GM06990 (cell line): ENCODE measurements at places on chromosomes 11 and 22.

DNA sequence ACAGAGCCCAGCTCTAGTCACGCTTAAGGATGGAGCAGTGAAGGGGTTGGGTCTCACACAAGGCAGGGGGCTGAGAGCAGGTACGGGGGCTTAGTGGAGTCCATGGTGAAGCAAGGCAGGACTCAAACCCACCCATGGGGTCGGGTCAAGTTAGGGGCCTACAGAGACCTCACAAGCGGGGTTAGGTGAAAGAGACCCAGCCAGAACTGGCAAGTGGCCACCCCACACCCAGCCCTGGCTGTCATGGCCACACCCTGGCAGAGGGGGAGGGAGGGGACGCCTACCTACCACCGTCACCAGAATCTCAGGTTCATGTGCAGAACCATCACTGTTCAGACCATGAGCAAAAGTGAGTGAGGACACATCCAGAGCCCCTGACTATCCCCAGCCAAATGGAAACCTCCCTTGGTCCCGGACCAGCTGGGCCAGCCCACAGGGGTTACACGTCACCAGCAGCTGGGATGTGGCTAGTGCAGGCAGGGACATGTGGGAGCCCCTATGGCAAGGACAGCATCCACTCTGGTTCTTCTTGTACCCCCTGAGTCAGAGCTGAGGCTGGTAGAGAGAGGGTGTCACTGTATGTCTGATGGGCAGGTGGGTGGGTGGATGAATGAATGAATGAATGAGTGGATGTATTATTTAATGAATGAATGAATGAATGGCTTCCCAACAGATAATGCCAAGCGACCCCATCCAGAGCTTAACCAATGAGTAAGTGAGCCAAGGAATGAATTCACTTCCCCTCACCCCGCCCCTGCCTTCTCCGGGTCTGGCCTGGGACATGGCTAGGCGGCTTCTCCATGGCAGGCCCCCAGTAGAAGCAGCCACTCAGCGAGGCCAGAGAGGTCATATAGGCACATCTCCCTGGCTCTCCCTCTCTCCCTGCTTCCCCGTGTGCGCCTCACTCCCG is 681.6 kb downstream of the TBC1D22A start:
- no peak for DNase-seq

DNA sequence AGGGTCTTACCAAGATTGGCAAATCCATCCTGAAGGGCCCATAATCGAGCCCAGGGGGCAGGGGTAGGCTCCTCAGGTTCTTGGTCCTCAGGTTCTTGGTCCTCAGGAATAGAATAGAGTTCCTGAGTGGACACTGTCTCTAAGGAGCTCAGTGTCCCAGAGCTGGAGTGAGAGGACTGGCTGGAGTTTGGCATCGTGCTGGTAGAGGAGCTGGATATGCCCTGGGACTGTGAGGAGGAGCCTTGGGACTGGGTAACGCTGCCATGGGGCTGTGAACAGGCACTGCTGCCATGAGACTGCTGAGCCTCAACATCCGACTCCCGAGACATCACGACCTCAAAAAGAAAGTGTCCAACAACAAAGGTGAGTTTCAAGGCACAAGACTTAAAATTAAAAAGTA is 7.2 kb downstream of the CHEK2 start:
- DNase-seq, result no peak

GRCh38 chr11:93287434-93287833 is 43.1 kb upstream of the DEUP1 start:
- DNase-seq, result no peak

- no peak for DNase-seq
Observed at GRCh38 chr11:65685981-65686380, 23.3 kb upstream of the RELA start.

DNA sequence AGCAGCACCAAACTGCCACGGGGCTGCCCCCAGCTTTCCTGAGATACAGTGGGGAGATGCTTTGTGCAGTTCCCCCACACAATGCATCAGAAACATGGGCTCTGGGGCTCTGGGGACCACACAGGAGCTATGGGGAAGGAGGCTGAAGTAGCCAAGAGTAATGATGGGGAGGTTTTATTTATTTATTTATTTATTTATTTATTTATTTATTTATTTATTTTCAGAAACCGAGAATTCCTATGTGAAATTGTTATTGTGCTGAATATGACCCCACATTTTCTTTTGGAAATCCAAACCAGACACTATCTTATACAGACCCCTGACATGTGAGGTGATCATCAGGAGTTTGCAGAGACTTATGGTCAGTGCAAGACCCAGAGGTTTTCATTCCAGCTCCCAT is 84.4 kb downstream of the MTNR1B start:
- DNase-seq, result no peak

DNA sequence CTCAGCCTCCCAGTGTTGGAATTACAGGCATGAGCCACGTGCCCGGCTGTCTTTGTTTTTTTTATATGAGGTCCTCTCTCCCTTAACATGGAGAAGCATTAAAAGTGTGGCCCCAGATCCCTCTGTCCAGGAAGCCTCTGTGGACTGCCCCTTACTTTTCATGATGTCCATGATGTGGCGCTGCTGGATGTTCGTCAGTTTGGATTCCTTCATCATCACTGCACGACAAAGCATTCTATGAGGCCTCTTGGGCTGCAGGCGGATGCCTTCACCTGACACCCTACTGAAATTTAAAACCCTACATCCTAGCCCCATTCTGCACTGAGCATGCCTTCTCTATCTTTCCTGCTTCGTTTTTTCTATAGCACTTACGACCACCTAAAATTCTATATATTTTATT is 2.1 kb downstream of the C22orf23 start:
- no peak for DNase-seq

DNA sequence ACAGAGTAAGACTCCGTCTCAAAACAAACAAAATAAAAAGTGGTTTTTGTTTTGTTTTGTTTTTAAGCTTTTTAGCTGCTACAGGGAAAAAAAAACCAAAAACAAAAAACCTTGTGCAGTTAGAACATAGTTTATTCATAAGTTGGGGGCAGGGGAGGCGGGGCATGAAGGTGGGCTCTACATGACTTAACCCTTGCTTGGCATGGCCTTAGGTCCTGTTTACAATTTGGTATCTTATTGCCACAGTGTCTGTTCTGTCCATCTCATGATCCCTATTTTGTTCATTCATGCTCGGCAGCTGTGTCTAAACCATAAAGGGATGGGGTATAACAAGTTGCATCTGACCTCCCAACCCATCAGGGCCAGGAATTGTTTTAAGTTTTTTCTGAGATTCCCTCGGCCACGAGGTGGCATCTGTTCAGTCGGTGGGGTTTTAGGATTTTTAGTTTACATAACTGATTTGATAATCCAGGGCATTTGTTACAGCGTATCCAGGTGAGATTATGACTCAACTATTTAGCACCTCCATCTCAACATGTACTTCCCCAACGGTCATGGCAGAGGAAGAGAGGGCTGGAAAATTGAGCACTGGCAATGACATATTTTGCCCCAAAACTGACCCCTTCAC is 6.9 kb downstream of the AP5B1 start:
- no peak for DNase-seq

DNA sequence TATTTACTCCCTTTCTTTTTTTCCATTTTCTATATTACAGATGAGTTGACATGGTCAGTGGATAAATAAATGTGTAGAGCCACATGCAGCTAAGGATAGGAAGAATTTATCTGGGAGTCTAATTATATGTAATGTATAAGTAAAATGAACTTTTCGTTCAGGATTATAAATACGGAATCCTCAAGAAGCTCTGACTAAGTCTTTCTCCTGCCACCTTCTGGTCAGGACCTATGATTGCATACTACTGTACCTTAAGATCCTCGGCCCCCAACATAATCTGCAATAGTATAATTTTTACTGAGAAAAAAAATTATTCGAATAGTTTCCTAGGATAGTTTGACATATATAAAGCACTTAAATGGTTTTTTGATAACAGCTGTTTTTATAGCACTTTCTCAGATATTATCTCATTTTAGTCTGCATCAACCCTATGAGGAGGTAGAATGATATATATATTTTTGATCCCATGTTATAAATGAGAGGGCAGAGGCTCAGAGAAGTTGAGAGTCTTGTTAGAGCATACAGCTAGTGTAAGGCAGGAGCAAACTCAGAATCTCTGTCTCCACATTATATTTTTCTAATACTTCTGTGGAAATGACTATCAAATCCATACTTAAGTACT is 36.1 kb downstream of the CCDC90B start:
- DNase-seq, result no peak

DNA sequence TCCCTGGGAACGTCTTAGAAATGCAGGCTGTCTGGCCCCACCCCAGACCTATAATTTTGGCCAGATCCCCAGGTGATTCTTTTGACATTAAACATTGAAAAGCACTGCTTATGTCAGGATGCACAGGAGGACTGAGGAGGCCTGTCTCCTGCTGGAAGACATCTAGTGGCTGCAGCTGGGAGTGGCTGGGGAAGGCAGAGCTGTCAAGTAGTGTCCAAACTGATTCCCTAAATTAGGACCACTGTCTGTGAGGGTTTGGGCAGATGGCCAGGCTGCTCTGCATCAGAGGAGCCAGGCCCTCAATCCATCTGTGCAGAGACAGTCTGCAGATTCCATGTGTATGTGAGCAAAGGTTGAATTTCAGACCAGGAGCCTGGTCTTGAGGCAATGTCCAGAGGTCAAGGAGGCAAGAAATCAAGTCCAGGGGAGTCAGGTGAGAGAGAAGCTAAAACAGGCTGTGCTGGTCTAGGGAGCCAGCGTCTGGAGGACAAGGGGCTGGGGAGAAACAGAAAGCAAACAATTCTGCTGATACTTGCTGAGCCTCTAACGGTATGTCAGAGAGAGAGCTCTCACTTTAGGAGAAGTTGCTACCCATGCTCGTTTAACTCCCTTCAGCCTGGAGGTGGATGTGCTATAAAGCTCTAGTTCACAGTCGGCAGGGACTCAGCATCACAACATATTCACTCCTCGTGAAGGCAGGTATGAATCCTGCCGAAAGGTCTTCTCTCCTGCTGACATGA is 15.3 kb upstream of the SYTL2 start:
- DNase-seq, result no peak

- no peak for DNase-seq
Observed at GRCh38 chr11:27274854-27275395, 88.1 kb downstream of the CCDC34 start.

DNA sequence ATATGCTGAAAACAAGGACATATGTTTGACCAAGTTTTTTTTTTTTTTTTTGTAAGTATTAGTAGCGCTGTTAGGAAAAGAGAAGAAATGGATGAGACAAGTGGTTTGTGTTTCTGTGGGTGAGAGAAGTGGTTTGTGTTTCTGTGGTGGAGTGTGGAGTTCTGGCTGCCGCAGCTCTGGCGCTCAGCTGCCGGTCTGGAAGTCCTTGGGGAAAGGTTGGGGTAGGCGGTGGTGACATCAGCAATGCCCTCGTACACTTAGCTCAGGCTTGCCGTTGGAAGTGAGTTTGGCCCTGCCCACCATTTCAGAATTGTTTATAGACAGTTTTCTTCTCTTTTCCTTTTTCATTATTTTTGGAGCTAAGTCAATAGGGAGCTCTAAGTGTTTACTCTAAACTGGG is 116.6 kb downstream of the TBC1D22A start:
- no peak for DNase-seq

- no peak for DNase-seq
Observed at GRCh38 chr11:83033972-83034672, 37.6 kb downstream of the RAB30 start.

DNA sequence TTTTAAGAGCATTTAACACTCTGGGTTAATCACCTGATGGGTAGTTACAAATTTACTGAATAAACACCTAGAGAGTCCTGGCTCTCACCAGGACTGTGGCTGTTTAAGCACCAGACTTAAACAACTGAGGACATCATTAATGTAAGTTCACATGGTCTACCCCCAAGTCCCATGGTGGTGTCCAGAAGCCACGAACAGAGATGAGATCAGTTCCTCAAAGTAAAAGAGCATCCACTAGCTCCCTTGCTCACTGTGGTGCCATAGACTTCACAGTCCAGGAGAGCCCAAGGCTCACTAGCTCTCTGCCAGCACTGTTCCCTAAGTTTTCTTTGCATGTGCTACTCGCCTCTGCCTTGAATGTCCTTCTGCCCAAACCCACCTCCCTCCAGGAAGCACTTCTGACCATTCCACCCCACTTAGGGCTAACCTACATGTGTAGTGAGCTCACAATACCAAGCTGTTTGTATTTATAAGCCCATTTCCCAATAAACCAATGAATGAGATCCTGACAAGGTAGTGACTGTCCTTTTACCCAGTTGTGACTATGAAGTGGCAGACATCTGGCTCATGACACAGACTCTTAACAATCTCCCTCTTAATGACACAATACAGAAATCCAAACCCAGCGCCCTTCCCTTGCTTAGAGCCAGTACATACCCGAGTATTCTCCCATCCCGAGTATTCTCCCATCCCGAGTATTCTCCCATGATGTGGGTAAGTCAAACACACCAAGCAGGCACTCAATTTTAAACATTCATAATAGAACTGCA is 15.7 kb downstream of the NAP1L4 start:
- no peak for DNase-seq

DNA sequence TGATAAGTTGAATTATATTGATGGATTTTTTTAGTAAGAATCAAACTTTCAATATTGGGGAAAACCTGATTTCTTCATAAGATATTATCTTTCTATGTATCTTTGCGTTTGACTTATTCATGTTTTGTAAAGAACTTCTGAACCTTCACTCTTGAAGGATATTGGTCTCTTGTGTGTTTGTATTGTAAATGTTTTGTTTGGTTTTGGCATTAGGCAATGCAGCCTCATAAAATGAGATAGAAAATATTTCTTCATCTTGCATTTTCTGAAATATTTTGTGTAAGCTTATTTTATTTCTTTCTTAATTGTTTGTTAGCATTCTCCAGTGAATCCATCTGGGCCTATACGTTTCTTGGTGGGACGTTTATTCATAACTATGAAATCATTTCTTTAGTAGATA is 271.9 kb downstream of the RAB38 start:
- DNase-seq, result no peak

DNA sequence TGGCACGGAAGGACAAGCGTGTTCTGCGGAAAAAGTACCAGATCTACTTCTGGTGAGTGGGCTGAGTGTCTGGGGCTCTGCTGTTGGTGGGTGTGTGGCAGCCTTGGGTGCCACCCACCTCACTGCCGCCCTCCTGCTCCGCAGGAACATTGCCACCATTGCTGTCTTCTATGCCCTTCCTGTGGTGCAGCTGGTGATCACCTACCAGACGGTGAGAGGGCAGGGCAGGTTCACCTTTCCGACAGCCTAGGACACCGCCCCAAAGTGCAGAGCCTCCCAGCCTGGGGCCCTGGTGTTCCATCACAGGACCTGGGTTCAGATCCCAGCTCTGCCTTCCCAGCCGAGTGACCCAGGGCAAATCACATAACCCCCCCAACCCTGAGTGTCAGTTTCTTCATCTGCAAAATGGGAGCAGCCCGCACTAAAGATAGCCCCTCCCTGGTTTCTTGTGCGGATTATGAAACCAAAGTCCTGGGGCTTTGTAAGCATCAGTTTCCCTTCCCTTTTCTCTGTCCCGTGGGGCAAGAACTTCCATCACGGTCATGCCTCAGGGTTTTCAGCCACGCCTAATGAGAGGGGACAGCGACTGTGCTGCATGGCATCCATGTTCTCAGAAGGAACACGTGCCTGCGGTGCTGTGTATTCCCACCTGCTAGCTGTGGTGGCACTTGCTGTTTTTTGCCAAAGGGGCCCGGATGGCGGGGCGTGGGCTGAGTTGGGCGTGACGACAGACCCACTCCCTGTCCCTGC is 9.8 kb upstream of the TAGLN start:
- DNase-seq, result peak; percentile 59
